ENCODE measurements at places on chromosomes 3 and 15.

DNA sequence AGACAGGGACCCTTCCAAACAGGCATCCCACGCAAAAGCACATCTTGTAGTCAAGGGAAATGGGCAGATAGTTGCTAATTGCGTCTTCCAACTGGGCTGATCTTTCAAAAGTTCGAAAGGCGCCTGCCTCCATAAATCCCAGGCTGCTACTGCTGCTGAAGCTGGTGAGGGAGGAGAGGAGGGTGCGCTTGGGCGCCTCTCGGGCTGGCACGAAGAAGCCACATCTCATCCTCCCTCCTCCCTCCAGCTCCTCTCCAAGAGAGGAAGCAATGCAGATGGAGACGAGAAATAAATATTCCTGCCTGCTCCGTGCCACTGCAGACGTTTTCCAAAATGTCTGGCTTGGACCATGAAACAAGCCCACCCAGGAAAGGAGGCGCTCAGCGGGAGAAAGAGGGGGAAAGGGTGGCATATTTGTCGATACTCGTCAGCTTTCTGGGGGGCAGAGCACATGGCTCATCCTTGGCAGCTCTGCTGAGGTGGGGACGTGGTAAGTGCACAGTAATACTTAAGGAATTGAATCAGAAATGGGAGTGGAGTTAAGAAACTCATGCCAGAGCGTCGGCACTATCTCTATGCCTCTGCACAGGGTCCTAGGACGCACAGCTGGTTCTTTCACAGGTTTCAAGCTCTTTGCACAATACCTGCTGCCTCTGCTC lies 88.9 kb upstream of the FEZF2 start:
- DNase-seq = no peak

DNA sequence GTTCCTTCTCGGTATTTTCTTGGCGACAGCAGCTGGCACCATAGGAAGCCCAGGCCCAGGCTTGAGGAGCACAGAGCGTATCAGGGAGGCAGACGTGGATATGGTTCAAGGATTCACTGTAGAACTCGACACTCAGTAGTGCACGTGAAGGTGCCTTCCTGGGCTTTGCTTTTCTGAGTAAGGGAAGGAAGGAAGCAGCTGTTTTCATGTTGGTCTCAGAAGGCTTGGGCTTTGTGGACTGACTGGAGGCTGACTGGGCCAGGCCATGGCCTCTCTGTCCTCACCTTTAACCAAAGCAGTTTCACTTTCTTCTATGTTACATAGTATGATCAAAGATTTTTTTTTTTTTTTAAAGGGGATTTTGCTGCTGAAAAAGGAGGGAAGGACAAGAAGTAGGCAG lies 6.9 kb upstream of the GHRL start:
- no peak for DNase-seq

GRCh38 chr15:93709708-93710107 lies 521.7 kb upstream of the MCTP2 start:
- DNase-seq = peak; percentile 69

DNA sequence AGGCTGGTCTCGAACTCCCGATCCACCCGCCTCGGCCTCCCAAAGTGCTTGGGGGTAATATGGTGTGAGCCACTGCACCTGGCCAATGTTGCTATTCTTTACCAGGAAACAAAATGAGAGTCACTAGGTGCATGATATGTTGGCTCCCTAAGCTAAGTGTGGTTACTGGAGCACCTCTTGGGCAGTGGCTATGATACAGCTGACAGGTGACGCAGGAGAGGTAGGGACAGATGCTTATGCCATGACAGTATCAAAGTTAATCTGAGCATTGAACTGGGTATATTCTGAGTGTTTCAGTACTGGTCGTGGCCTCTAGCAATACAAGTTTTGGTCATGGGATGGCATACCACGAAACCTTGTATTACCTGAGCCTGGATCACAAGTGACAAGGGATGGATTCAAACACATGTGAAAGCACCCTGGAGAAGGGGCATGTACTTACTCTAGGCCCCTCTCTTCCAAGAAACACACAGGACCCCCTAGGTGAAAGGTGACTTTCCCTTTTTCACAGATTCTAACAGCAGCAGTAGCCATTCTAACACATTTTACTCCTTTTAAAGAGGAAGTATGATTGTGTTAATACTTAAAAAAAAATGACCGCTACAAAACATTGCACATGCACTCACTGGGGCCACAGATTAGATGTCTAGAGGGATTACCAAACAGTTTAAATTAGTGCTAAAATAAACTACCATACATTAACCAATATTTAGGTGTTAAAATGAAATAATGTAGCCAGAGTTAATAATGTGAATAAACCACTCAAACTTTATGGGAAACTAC lies 467.3 kb downstream of the SHQ1 start:
- no peak for DNase-seq

DNA sequence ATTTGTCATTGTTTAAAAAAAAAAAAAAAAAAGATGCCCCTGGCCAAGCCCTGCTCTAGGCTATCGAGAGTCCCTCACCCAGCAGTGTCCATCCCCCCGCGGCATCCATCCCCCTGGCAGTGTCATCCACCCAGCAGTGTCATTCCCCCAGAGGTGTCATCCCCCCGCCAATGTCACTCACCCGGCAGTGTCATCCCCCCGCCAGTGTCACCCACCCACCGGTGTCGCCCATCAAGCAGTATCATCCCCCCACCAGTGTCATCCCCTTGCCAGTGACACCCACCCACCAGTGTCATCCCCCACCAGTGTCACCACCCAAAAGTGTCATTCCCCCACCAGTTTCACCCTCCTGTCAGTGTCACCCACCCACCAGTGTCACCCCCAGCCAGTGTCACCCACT lies 99.3 kb upstream of the PRR20G start:
- DNase-seq = no peak

- no peak for DNase-seq
Observed at GRCh38 chr15:80203361-80203885, 48.6 kb downstream of the CTXND1 start.

DNA sequence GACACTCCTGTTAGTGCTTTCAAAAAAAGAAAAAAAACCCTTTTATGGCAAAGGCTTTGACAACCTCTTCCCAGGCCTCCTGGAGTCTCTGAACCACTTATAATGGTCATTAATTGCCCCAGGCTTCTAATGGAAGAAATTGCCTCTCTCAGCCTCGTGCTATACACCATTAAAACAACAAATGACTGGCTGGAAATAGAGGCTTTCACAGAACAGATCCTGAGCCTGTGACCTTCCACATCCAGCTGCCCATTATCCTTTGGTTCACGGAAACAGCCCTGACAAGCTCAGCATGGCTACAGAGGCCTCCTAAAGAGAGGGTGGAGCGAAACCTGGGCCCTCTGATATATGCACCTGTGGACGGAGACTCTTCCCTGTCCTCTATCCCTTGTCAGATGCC lies 26.8 kb upstream of the MKRN3 start:
- no peak for DNase-seq

GRCh38 chr15:41921639-41922038 lies 27.8 kb upstream of the SPTBN5 start:
- DNase-seq = no peak

- DNase-seq = no peak
Observed at GRCh38 chr15:64864068-64864467, 22.4 kb downstream of the PLEKHO2 start.

DNA sequence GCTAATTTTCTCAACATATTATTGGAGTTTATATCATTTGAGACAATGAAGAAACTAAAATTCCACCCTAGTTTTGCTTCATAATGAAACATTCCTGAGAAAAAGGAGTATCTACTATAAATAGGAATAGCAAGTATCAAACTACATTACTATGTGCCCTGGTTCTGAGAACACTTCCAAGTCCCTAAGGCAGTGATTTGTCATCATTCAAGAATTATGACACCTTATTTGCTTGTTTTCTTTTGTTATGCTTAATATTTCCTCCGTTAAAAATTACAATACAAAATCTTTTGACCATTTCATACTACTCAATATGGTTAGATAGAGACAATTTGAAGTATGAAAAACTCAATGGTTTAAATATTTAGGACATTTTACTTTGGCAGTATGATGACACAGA lies 707.8 kb upstream of the GOLIM4 start:
- peak; percentile 36 for DNase-seq

DNA sequence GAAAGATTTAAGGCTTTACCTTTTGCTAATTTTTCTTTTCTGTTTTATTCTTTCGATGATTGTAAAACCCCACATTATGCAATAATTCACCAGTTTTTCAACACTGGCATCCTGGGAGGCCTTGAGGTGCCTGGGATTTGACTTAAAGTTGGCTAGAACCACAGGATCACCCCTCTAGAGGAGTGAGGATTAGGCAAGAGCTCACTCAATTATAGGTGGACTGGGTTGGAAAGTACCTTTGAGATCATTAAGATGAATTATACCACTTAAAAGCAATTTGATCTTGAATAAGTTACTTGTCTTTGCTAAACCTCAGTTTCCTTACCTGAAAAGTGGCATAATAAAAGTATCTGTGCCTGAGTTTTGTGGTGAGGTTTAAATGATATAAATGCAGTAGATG lies 212.8 kb upstream of the TPRG1 start:
- no peak for DNase-seq

Measured in foreskin keratinocyte (primary cell).